ENCODE measurements at places on chromosomes 11 and 22.

DNA sequence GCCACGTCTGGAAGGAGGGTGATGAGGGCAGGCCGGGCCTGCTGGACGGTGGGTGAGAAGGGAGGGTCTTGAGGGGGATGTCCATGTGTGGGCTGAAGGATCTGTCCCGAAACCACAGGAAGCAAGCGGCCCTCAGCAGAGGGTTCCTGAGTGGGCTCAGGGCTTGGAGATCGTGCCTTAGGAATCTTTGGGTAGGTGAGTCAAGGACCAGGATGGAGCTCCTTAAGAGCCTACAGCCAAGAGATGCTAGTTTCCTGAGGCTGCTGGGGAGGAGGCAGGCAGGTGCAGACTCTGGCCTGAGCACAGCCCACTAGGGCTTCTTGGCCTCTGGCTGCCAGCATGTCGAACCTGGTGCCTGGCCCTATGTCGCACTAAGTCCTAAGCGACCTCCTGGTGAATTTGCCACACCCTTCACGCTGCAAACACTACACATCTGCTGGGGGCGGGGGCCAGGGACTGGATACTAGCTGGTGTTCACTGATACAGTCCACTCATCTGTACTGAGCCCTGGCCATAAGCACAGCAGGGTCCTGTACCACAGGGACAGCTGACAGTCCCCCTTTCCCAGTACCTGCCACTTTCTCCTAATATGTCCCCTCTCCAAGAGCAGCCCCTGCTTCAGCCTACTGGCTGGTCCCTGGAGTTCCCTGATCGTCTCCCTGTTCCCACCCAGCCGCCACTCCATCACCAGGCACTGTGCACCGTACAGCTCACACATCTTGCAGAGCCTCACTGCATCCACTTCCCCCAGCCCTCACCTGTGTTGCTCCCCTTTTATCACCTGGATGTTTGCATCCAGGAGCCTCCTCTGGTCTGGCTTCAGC, 19.5 kb downstream of the GNAZ start:
- DNase-seq, result no peak

GRCh38 chr11:20357150-20357549, 6.4 kb upstream of the HTATIP2 start:
- no peak for DNase-seq

- DNase-seq, result no peak
Measured at GRCh38 chr11:134544095-134544815, 132.2 kb upstream of the B3GAT1 start.

- no peak for DNase-seq
Measured at GRCh38 chr11:36155770-36156160, 133.5 kb downstream of the COMMD9 start.

GRCh38 chr11:122050021-122050690, 65.9 kb downstream of the BLID start:
- no peak for DNase-seq

- DNase-seq, result no peak
Measured at GRCh38 chr22:48572951-48573350, 1254.7 kb downstream of the BRD1 start.

GRCh38 chr11:69473276-69473845, 8.1 kb upstream of the LINC01488 start:
- no peak for DNase-seq

DNA sequence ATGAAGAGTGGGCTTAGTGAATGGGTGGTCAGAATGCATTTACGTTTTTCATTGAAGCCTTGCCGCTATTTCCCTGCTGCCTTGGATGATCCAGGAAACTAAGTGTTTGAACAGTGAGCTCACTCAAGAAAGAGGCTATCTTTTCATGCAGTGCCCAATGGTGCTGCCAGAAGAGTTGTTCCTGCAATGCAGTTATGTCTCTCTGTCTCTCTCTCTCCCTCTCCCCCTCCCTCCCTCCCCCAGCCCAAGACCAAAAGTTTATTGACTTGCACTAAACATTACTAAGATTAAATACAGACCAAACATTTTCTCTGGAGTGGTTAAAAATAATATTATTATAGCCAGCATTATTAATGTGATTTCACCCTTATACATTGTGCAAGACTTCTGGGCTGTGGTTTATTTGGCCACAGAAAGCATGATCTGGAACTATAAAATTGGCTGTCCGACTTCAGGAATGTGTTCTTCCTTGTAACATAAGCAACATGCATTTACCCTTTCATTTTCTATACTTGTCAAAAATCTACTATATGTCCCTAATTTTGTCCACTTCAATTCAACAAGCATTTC, 6.6 kb upstream of the FUT4 start:
- no peak for DNase-seq

Measured in RWPE1 (cell line).